ENCODE measurements at places on chromosomes 7 and 10. TPM values are rescaled to one million over a fixed set of nuclear protein-coding genes. Genes with fewer than 3 reads are reported as not detected.

DNA sequence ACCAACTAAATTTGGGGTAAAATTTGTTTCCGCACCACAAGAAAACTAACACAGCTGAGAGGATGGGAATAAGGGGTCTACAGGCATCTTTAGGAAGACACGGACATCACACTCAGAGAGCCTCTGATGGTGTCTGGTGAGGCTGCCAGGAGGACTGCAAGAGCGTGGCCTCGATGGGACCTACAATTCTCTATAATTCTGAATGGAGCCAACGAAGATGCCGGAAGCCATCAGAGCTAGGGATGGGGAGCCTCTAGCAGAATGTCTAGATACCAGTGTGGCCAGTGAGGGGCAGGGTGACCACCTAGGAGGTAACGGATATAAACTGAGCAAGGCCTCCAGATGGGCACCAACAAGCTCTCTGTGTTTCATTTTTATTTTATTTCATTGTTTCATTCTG lies 7.5 kb downstream of the GRID1 start:
- no peak for DNase-seq

GRCh38 chr10:76874176-76874575 lies 763.4 kb downstream of the KCNMA1 start:
- no peak for DNase-seq

- DNase-seq = no peak
These were observed 4.9 kb upstream of the YKT6 start for GRCh38 chr7:44195889-44196288.

KCNMA1 gene
- not detected for total RNA-seq

ANXA8L1 gene
- total RNA-seq = not detected

SPDYE16 gene
- total RNA-seq = 0.53 TPM

GRCh38 chr7:45081670-45081974 lies 7.1 kb downstream of the NACAD start:
- no peak for DNase-seq

HABP2 gene
- not detected for total RNA-seq

CALN1 gene
- 0.06 TPM for total RNA-seq

TMEM184A gene
- 0.06 TPM for total RNA-seq

GRCh38 chr10:59073456-59074053 lies 102.9 kb upstream of the PHYHIPL start:
- no peak for DNase-seq

DNA sequence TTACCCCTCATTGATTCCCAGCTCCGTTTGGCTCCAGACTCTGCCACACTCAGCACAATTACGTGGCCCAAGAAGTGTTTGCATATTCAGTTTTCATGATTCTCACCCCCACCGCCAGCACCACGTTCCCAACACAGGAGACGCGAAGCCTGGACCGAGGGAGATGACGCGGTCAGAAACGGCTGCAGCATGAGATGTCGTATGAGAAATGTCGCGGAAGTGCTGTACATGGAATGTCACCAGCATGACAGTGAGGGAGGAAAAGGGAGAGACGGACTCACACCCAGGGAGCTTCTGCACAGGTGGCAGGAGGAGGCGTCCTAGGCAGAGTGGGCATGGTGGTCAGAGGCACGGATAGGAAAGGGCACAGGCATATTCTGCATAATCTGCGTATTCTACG lies 188.3 kb downstream of the WDR37 start:
- no peak for DNase-seq

- no peak for DNase-seq
These were observed 70.4 kb upstream of the ATRNL1 start for GRCh38 chr10:115022733-115023132.

DNA sequence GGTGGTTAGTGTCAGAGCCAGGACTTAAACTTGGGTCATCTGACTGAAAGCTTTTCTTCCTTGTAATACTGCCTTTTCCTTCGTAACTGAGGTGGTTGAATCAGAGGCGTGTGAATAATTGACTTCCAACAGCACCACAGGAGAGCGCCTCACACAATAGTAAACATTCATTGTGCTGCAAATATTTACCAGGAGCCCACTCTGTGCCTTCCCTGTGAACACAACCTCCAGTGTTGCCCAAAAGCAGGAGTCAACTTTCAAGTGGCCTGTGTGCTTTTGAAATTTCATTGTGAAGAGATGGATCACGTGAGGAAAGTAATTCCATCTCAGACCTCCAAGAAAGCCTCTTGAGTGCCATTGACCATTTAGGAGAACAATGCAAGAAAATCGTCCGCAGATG lies 60.2 kb downstream of the ADRA2A start:
- no peak for DNase-seq

DNA sequence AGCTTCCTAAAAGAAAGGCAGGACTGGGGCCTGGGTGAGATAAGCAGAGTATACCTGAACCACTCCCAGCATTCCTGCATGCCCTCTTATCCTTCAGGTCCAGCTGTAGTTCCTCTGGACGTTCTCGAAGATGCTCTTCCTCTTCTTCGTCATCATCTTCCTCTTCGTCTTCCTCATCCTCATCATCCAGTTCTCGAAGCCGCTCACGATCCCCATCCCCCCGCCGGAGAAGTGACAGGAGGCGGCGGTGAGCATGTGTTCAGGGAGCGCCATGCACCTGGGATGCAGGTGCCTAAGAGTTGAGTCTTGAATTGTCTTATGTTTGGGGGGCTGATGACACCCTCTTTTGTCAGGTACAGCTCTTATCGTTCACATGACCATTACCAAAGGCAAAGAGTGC lies 3.9 kb upstream of the NOLC1 start:
- DNase-seq = no peak

GDI2 gene
- 78.1 TPM for total RNA-seq

DNA sequence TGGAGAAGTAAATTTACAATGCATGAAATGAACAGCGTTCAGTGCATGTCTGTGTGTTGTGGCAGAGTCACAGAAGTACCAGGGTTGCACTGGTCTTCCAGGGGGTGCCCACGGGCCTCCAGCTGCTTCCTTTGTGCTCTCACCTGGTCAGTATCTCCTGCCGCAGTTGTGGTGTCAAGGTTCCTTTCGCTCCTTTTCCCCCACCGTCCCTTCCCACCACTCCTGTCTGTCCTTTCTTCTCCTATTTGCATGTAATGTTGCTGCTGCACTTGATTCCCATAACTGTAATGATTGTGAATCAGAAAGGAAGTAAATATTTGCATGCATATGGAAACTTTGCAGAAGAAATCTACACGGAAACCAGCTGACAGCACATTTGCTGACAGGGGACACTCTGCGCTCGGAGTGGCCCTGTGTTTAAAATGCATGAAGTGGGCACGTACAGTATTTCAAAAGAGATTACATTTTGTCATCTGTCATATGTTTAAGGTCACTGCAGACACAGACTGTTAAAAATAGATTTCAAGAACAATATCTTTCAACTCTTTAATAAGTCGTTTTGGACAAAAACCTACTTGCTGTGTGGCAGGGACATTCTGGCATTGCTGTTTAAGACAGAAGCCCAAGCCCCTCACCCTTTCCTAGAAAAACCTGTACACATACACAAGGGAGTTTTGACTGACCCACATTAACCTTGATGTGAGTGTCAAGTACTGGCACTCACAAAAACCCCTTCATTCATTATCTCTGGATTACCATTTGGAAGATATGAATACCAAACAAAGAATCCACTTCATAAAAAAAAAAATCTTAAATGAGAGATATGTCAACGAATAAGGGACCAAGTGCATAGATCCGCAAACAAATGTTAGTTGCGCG lies 336.7 kb upstream of the KLF6 start:
- no peak for DNase-seq

DNA sequence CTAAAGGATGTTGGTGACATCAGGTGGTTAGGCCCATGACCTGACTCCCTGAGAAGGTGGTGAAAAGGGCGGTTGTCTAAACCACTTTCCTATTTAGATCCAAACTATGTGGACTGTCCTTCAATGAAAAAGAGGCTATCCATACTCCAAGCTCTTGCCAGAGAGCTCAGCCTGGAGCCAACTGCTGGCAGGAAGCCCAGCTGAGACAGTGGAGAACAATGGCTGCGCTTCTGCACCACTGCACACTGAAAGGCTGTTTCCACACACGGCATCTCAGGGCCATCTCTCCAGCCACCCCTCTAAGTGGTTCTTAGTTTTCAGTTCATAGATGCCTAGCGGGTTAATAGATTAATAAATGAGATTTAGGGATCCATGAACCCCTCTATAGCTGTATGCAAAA lies 488.8 kb upstream of the ZMIZ1 start:
- no peak for DNase-seq

DNA sequence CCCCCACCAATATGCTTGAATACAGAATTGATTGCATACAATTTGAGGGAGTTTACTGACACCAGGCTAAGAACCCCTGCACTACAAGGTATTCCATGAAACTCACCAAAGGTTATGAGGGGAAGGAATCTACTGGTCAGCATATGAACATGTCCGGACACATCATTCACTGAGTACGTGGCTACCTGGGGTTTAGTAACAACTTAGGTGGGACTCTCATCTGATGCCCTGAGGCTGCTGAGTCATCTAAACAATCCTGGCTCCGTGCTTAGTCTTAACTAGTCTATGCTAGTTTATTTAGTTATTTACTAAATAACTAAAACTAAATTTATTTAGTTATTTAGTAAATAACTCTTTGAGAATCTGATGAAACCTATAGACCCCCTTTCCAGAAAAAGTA lies 11.3 kb downstream of the PI4K2A start:
- DNase-seq = no peak

GRCh38 chr10:5433182-5433581 lies 20.8 kb downstream of the NET1 start:
- no peak for DNase-seq

DNA sequence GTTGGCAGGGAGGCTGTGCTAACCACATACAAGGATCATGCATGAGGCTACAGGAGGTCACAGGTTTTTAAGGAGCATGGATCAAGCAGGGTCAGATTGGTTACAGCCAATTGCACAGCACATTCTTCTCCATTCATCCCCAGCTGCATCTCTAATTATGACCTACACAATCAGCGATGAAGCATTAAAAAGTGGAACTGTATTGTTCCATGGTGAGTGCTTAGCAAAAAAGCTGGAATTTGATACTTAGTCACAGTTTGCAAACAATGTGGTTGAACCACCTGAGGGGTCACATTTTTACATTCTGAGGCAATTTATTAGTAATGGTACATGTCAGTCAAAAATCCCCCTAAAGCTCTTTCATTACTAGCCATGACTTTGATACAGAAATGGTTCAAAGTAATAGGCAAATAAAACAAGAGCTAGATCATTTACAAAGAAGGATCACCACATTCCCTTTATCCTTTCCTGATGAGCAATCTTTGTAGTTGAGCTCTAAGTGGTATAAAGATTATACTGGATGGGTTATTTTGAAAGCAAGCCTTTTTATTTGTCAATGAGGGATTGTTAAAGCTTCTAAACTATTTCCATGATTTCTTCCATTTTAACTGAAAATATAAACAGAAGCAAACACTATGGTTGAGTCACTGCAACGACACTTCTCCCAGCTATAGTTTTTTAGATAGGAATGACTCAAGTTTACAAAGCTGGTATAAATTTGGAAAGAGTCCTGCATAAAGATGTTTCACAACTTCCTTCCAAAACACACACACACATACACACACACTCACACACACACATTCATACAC lies 217.8 kb upstream of the SEMA3A start:
- no peak for DNase-seq

GRCh38 chr10:100745882-100746783 lies 751 bp downstream of the PAX2 start:
- no peak for DNase-seq

CPEB3 gene
- 1.3 TPM for total RNA-seq

DNA sequence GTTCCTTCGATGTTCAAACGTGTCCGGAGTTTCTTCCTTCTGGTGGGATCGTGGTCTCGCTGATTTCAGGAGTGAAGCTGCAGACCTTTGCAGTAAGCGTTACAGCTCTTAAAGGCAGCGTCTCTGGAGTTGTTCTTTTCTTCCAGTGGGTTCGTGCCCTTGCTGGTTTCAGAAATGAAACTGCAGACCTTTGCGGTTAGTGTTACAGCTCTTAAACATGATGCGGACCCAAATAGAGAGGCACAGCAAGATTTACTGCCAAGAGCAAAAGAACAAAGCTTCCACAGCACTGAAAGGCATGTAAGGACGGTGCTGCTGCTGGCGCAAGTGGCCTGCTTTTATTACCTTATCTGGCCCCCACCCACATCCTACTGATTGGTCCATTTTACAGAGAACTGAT lies 931.4 kb downstream of the IPMK start:
- DNase-seq = no peak

DNA sequence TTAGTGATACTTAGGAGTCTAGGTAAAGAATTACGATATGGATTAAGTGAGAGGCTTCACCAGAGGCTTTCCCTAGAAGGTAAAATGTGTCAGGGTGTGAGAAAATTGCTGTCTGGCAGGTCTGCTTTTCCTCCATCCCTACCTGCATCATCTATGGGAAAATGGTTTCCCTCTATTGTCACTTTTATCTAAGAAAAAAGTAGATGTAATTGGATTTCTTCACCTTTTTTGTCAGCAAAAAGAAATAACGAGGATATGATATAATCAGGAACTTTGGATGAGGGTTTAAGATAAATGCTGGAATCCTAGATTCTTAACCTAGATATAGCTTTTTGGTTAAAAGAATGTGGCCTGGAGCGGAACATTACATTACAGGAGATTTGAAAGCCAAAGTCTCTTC lies 146.1 kb downstream of the MAGI2 start:
- no peak for DNase-seq

MMD2 gene
- not detected for total RNA-seq
